Esophagus muscularis mucosa (tissue), 4 donors: ENCODE measurements at places on chromosomes 5 and 9. TPM values are rescaled to one million over a fixed set of nuclear protein-coding genes. Genes with fewer than 3 reads are reported as not detected.
A peak's percentile ranks its signal among the peaks of the same experiment; 100 is the strongest.

Gene LCN15
- total RNA-seq, result not detected

- H3K4me3 ChIP-seq, result no peak overlapping the region
- no peaks in the 10 kb centered on the region for H3K27me3 ChIP-seq
- no peak overlapping the region for H3K27ac ChIP-seq
- H3K4me1 ChIP-seq, result no peaks in the 10 kb centered on the region
- H3K36me3 ChIP-seq, result no peaks in the 10 kb centered on the region
These were observed 19.8 kb upstream of the HEXB start for GRCh38 chr5:74665273-74665672.

- DNase-seq, result no peak
- H3K36me3 ChIP-seq, result peaks cover 17% of the 10 kb centered on the region
- peaks cover 100% of the 10 kb centered on the region for H3K4me1 ChIP-seq
- H3K27ac ChIP-seq, result no peak overlapping the region
- no peaks in the 10 kb centered on the region for H3K27me3 ChIP-seq
- no peak overlapping the region for H3K4me3 ChIP-seq
These were observed 37.0 kb downstream of the NACC2 start for GRCh38 chr9:136058084-136058483.

DNA sequence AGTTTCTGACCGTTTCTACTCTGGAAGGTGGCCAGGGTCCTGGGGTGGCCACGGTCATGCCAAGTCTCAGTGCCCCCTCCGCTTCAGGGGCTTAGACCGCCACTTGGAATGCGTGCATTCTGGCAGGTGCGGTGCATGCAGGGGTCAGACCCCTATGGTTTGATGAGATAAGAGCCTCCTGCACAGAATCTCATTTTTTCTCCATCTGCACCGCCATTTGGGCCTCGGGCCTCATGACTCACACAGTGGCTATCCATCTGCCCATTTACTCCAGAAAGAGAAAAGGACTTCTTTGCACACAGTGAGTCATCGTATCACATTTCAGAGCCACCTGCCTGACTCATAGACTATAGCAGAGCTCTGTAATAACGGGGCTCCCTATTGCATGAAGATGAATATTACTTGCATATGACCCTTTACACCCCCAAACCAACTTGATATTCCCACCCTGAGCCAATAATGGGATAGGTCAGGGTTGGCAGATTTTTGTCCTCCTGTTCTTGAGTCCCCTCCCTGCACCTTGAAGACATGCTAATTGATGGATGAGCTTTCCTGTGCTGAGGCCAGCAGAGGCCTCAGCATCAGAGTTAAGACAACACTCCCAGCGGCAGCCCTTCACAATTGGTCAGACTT is 157.4 kb downstream of the NR3C1 start:
- DNase-seq, result no peak
- H3K27ac ChIP-seq, result no peak overlapping the region
- H3K36me3 ChIP-seq, result no peaks in the 10 kb centered on the region

- H3K27ac ChIP-seq, result no peak overlapping the region
- DNase-seq, result no peak
- no peak overlapping the region for H3K4me3 ChIP-seq
- H3K36me3 ChIP-seq, result no peaks in the 10 kb centered on the region
These were observed 5.8 kb upstream of the KLHL3 start for GRCh38 chr5:137741718-137742117.

Gene PKD2L2
- total RNA-seq, result 0.39 TPM

- no peaks in the 10 kb centered on the region for H3K4me1 ChIP-seq
- H3K27me3 ChIP-seq, result no peaks in the 10 kb centered on the region
- H3K27ac ChIP-seq, result no peak overlapping the region
- no peaks in the 10 kb centered on the region for H3K36me3 ChIP-seq
- H3K4me3 ChIP-seq, result no peak overlapping the region
- DNase-seq, result no peak
These were observed 27.6 kb upstream of the SPATA31E1 start for GRCh38 chr9:87855061-87855460.

Gene SAXO1
- total RNA-seq, result not detected

Gene KLHL9
- 19.2 TPM for total RNA-seq

DNA sequence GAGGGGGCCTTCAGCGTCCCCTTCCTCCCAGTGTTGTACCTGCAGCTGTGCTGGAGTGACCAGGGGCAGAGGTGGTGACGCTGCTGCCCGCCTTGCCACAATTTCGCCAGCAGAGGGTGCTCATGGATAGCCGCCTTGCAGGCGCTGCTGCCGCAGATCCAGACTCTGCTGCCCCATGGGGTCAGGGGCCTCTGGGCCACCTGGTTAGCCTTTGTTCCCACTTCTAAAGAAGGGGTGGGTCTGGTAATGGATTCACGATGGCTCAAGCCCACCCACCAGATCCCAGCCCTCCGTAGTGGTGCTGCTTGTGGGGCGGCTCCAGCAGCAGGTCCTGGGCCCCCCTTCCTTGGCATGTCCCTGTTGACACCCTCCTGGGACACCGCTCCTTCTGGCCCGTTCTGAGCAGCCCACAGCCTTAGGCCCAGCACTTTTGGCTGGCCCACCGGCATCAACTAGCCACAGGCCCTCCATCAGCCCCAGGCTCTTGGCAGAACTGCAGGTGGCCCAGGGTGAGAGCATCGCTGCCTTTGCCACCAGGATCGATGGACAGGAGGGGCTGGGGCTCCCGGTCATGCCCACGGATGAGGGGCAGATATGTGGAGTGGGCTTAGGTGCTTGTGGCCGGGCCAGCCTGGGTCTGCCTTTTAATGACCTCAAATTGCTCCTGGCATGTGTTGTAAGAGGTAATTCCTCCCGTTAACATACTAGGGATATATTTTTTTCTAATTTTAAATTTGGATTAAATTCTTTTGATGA is 57.2 kb downstream of the COL5A1 start:
- H3K27me3 ChIP-seq, result no peaks in the 10 kb centered on the region
- no peak for DNase-seq
- peaks cover 44% of the 10 kb centered on the region for H3K4me1 ChIP-seq
- H3K36me3 ChIP-seq, result peaks cover 32% of the 10 kb centered on the region
- H3K27ac ChIP-seq, result peak overlapping the region; percentile 22

DNA sequence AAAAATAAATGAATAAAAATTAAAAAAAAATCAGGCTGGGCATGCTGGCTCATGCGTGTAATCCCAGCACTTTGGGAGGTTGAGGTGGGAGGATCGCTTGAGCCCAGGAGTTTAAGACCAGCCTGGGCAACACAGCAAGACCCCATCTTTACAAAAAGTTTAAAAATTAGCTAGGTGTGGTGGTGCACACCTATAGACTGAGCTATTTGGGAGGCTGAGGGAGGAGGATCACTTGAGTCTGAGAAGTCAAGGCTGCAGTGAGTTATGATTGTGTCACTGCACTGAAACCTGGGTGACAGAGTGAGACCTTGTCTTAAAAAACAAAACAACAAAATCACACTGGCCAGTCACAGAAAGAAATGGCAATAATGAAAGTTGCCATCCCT is 3.4 kb upstream of the CNTRL start:
- H3K4me1 ChIP-seq, result peaks cover 32% of the 10 kb centered on the region
- DNase-seq, result no peak
- peak overlapping the region; percentile 55 for H3K4me3 ChIP-seq
- H3K36me3 ChIP-seq, result peaks cover 6% of the 10 kb centered on the region
- peak overlapping the region; percentile 90 for H3K27ac ChIP-seq
